Muscle of back (tissue), 13 donors: ENCODE measurements at places on chromosomes 16 and 17. TPM values are rescaled to one million over a fixed set of nuclear protein-coding genes. Genes with fewer than 3 reads are reported as not detected.

ZFPM1 gene
- 1.5 TPM for polyA plus RNA-seq

DNA sequence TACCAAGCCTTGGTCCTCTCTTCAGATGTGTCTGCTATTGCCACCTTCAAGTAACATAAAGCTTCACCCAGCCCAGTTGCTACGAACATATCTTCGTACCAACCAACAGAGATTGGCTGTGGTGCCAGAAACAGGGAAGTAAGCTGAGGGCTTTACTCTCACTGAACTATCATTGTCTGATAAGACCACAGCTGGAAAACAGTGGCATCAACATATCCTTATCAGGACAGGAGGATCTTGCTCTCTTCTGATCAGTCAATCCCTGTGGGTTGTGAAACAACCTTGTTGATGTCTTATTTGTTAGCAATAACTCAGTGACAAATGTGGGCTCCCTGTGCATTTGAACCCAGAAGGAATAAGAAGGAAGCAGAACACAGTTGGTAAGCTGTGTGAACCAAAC is 446.3 kb upstream of the MAF start:
- DNase-seq, result no peak

- peak; percentile 33 for DNase-seq
Observed at GRCh38 chr17:41635121-41636097, 11.0 kb upstream of the KRT17 start.

DNA sequence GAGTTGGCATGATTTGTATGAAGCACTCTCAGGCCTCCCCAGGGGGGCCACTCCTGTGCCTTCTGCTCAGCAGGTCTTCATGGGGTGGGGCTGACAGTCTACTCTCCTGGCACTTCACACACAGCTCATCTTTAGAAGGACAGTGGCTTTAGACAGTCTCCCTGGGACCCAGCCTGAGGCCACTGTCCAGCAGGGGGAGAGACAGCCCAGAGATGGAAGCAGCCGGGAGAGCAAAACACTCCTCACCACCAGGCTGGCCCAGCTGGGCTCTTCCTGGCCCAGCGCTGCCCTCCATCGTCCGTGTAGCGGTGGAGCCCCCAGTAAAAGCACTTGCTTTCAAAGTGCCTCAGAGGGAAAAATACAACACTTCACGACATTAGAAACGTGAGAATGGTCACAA is 62.0 kb upstream of the CRHR1 start:
- peak; percentile 11 for DNase-seq

DNA sequence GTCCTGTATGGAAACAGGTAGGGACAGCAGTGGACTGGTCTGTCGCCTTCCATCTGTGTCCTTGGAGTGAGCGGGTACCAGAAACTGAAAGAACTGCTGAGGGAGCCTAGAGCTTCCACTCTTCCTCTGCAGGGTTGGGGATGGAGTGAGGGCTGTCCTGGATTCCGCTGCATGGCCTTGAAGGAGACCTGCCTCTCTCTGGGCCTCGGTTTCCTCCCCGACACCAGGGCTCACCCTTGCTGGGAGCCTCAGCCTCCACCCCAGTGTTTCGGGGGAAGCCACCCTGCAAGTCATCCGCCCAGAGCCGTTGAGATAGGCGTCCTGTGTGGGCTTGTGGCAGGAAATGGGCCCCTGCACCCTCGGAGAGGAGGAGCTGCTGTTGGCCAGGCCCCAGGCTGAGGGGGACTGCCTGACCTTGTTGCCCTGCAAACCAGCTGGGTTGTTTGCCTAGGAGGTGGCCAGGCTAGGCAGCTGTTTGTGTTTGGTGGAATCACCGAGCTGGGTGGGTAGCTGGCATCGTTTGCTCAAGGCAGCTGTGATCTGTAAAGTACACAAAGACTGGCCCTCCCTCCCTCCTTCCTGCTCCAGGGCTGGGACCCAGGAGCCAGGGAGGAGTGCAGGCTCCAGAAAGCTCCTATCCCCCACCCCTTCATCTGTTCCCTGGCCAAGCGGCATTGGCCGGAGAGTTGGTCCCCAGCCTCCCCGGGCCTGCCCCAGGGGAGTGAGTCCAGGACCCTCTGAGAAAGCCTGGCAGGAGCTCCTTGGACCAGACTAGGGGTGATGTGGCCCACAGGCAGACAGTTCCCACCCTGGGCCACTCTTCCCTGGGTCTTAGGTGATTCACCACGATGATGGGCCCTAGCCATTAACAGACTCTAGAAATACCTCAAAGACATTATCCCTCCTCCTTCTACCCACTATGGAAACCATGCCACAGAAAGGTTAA is 1.3 kb downstream of the RAB37 start:
- peak; percentile 54 for DNase-seq

FBXL20 gene
- 6.5 TPM for polyA plus RNA-seq

- no peak for DNase-seq
Observed at GRCh38 chr16:84459941-84460405, 44.5 kb downstream of the MEAK7 start.

DNA sequence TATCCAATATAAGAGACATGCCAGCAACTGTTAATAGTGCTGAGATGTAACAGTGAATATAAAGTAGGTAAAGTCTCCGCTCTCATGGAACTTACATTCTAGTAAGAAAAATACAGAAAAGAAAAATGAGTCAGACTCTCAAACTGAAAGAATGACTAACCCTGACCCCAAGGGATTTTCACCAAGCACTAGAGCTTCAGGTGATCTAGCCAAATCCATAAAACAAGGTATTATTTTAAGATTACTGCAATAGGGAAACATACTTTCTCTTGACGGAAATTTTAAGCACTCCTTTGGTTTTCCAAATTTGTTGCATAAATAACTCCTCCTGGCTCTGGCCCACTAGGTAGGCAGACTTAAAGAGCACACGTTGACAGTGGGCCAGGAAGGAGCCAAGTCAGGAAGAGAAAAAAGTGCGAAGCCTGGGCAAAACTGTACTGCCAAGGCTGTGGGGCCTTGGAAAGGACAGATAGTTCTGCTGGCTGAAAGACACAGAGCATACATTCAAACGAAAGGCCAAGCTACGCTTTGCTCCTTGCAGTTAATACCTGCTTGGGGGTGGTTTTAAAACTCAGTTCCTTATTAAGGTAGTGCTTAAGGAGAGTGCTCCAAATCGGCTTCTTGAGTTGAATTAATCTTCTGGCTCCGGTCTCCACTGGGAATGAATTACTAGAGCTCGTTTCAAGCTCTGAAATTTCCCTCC is 1.4 kb downstream of the GOT2 start:
- no peak for DNase-seq

- peak; percentile 76 for DNase-seq
Observed at GRCh38 chr17:63841350-63842172, 924 bp downstream of the SMARCD2 start.

PRR14 gene
- 22.0 TPM for polyA plus RNA-seq

- no peak for DNase-seq
Observed at GRCh38 chr16:27959914-27960313, 103.6 kb downstream of the GSG1L start.

- DNase-seq, result no peak
Observed at GRCh38 chr17:69773081-69773480, 301.9 kb upstream of the KCNJ16 start.

DNA sequence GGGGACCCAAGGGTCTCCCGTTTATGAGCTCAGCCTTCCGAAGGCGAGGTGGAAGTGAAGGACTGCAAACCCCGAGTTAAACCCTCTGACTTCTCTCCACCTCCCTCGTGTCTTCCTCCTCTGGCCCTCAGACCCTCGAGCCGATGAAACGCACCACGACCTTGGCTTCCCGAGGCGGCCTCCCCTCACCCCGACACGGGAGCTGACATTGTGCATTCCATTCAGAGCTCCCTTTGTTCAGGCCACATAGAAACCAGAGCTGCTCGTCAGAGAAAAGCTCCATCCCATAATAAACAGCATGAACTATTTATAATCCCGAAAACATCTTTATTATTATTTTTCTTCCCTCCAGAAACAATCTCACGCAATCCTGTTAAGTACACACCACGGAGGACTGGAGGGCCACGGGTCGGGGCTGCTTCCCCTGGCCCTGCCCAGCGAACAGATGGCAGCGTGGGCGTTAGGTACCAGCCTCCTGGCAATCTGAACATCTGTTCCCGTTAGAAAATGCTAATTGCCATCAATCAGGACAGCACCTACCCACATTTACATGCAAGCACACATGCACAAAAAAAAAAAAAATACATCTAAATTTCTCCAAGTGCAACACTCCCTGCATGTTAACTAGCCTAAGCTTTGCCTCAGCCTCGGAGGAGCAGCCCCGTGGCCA is 145.7 kb downstream of the RBFOX3 start:
- no peak for DNase-seq

HIGD1B gene
- 5.4 TPM for polyA plus RNA-seq

DNA sequence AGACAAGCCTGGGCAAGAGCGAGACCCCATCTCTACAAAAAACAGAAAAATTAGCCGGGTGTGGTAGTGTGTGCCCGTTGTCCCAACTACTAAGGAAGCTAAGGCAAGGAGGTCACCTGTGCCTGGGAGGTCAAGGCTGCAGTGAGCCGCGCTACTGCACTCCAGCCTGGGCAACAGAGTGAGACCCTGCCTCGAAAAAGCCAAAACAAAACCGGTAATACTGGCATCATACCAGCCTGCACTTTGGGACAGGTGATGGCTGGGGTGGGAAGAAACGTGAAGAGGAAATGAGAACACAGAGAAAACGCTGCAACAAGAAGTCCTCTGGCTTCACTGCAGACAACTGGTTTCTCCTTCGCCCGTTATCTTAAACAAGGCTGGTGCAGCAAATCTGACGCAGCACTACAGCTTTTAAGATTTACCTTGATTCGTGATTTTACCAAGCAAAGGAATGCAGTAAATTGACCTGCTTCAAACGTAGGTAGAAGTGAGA is 725 bp upstream of the CASC3 start:
- DNase-seq, result no peak

DNA sequence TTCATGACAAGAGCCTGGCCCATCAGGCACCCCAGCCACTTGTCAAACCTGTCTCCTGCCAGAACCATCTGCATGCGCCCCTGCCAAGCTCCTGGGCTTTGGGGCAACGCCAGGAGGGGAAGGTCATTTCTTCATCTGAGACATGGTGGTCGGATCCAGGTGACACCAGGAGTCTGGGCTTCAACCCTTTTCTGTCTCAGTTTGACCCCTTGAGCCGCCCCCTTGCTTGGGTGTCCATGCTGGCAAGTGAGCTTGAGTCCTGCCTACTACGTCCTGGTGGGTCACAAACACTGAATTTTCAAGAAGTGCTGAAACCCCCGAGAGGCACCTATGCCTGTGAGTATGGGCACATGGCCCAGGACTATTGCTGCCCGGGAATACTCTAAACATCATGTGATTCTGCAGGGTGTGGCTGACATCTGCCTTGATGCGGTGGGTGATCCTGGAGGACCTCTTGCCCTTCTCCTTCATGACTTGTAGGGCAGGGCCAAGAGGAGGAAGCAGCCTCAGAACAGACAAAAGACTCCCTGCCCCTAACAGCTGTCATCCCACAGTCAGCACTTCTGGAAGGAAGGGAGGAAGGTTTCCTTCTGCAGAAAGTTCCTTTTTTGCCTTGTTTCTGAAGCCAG is 43.4 kb downstream of the TNFRSF13B start:
- no peak for DNase-seq

GRCh38 chr16:2008631-2009163 is 924 bp downstream of the ZNF598 start:
- DNase-seq, result no peak

DNA sequence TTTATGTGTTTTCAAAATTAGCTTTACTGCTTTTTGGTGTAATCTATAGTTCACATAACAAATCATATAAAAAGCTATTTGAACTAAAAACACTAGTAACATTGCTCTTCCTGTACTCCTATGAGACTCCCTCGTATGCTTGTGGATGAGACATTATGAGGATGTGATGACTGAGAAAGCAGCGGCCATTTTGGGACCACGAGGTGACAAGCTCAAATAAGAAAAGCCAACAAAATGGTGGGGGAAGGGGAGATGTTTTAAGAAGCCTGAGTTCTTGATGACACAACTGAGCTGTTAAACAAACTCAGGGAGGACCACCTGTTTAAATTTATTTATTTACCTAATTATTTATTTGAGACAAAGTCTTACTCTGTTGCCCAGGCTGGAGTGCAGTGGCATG is 4.5 kb downstream of the CCL18 start:
- DNase-seq, result no peak

MT3 gene
- 17.9 TPM for polyA plus RNA-seq

ATP6V0D1 gene
- polyA plus RNA-seq, result 51.9 TPM

- no peak for DNase-seq
Observed at GRCh38 chr17:60094754-60095153, 16.0 kb upstream of the HEATR6 start.

DNA sequence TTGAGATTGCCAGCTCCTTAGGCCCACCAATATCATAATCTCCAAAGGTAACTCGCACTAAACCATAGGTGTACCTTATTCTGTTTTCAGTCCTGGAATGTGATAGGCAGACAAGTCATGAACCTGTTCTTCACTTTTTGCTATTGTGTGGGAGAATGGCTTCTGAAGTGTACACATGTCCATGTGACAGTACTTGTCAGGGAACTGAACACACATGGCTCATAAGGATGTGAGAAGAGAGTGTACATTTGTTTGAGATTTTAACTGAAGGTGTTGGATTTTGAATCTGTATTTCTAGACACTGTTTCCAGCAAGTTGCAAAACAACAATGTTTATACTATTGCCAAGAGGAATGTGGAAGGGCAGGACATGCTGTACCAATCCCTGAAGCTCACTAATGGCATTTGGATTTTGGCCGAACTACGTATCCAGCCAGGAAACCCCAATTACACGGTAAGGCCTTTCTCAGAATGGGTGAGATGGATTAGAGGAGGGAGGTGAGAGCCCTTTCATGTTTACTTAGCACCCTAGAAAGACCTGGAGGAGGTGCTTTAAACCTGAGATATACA is 14.5 kb upstream of the RASL10B start:
- DNase-seq, result no peak

DNA sequence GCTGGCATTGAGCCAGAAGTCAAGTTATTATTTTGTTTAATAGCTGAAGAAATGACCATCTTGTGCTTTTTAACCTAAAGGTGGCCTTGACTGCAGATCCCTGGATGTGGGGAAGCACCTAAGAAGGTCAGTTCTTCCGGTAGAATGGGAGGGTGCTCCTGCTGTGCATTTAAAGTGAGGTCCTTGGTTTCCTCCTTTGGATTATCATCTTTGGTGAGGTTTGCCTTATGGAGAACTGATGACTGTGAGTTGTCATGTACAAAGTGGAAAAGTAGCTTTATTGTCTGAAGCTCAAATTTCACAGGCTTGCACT is 66.5 kb downstream of the PCTP start:
- DNase-seq, result no peak

DNA sequence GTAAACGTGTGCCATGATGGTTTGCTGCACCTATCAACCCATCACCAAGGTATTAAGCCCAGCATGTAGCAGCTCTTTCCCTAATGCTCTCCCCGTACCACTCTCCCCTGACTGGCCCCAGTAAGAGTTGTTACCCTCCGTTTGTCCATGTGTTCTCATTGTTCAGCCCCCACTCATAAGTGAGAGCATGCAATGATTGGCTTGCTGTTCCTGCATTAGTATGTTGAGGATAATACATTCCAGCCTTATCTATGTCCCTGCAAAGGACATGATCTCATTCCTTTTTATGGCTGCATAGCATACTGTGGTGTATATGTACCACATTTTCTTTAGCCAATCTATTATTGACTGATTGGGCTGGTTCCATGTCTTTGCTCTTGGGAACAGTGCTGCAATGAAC is 1294.9 kb upstream of the CDH8 start:
- DNase-seq, result no peak
